ENCODE measurements at places on chromosomes 2 and 18.

- no peak for DNase-seq
Measured at GRCh38 chr18:67735506-67735905, 219.0 kb upstream of the DSEL start.

DNA sequence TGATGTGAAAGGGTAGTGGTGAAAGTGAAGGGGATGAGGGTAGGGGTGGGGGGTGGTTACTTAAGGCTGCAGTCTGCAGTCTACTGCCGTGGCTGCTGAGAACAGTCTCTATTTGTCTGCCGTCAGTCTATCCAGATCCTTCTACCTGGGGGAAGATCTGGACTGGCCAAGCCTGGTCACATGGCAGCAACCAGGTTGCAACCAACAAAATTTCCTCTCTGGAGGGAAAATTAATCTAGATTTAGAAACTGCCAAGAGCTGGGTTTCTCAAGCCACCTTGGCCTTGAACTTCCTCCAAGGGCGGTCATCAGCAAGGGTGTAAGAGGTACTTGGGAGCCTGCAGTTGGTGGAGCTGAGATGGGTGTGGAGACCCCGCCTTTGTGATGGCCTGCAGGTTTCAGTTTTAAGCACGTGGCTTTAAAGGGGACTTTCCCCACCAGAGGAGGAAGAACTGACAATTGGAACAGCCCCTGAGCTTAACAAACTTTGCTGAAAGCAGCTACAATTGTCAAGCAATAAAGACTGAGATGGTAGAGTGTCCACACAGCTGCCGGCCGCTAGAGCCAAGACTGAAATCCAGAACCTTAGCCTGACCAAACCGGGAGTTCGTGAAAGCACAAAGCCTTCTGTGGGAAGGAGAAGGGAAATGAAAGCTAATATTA, 31.4 kb upstream of the KCMF1 start:
- DNase-seq = no peak

DNA sequence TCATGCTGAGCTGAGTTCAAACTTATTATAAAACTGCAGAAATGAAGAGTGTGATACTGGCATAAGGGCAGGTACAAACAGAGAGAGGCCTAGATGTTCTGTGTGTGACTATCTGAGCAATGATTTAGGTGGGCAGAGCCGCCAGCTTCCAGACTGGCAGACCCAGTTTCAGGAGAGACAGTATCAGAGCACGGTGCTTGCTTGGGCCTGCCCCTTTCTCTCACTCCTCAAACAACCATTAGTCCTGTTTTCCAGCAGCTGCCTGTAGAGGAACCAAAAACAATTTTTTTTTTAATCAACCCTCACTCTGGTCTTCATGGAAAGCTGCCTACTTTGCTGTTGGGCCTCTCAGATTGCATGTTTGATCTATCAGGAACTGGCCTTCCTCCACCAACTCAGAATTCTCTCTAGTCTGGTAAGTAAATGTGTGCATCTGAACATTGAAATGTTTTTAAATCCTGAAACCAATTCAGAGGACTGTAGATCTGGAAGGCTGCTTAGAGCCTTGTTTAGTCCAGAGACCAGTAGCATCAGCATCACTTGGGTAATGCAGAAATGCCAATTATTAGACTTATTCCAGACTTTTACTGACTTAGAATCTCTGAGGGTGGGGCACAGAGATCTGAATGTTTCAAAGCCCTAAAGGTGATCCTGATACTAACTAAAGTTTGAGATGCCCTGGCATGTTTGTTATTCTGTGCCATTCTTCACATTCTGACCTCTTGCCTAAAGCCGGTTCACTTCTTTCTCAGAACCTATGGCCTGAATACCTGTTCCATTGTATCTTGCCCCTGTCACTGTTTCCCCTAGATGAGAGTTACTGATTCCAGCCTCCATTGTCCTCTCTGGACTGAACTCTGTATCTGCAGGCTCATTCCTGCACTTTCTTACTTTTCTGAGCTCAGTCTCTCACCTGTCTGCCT, 24.8 kb upstream of the CRIM1 start:
- no peak for DNase-seq

GRCh38 chr2:223114917-223115316, 62.9 kb downstream of the KCNE4 start:
- DNase-seq = no peak

DNA sequence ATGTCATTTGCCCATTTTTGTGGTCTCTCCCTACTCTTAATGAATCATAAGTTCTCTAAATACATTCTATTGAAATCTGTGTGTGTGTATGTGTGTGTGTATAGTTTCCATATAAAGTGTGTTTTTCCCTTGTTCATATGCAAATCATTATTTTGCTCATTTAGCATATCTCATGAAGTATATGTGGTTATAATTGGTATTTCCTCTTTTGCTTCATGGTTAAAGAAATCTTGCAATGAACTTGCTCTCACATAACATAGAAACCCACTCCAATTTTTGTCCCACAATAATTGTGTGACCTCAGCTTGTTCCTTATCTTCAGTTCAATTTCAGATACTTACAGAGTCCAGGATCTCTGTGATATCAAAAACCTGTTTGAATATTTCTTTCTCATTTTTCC, 1.2 kb downstream of the CPO start:
- DNase-seq = no peak

DNA sequence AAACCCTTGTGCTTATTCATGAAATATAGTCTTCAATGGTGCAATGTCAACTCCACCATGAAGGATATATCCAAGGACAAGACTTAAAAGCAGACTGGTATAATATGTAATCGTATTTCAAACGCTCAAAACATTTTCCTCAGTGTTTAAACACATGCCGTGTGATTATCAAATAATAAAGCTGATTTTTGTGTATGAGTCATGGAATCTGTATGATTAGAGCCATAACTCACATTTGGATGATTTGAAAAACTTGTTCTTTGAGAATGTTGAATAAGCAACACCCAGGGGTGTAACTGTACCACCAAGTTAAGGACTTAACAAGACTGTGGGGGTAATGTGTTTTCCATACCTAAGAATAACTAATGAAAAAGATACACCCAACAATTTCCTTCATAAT, 215.3 kb downstream of the STK39 start:
- DNase-seq = no peak

GRCh38 chr2:99977966-99978365, 164.4 kb downstream of the AFF3 start:
- DNase-seq = no peak

- no peak for DNase-seq
Measured at GRCh38 chr2:9222239-9222892, 15.8 kb downstream of the ASAP2 start.

DNA sequence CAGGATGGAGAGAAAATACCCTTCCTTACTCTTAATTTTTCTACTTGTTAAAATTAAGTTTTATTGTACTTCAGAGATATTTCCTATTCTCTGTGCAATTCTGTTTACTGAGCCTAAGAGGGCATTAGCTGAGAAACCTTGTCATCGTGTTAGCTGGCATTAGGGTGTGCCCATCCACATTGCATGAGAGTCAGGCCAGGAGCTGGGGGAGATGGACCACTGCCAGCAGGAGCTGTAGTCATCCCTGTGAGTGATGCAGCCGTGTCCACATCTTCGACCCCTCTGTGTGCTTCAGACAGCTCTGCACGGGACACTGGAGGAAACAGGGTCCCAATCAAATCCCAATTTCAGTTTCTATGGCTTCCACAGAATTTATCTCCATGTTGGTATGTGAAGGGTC, 34.2 kb downstream of the ABCA12 start:
- DNase-seq = no peak

DNA sequence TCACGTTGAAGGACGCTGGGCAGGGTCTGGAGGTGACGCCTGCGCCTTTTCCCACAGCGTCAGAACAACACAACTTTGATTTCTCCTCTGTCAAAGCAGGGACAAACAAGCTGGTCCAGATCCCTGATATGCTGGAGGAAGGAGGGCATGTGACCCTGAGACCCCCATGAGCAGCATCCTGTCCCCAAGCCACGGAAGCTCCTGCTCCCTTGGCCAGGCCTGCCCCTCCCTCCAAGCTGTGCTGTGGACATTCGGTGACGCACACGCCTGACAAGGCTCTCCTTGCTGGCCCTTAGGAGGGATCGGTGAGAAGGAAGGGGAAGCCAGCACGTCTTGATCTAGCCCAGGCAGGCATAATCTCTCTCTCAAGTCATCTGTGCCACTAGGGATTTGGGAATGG, 11.3 kb downstream of the MLPH start:
- DNase-seq = no peak

DNA sequence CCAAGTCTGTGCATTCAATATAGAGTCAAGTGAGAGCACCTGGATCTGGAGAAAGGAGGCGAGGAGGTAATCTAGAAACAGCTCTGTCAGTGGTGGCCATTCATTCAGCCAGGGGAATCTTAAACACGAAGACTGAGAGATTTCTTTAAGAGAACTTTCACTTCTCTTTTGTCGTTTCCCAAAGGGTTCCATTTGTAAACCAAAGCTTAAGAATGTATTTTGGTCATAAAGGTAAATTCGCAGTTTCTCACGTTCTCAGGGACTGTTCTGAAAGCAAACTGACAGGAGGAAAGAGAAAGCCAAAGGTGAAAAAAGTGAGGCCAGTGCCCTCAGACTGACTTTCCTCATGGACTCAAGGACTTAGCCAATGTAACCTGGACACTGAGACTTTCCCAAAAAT, 513.5 kb downstream of the CMPK2 start:
- no peak for DNase-seq

DNA sequence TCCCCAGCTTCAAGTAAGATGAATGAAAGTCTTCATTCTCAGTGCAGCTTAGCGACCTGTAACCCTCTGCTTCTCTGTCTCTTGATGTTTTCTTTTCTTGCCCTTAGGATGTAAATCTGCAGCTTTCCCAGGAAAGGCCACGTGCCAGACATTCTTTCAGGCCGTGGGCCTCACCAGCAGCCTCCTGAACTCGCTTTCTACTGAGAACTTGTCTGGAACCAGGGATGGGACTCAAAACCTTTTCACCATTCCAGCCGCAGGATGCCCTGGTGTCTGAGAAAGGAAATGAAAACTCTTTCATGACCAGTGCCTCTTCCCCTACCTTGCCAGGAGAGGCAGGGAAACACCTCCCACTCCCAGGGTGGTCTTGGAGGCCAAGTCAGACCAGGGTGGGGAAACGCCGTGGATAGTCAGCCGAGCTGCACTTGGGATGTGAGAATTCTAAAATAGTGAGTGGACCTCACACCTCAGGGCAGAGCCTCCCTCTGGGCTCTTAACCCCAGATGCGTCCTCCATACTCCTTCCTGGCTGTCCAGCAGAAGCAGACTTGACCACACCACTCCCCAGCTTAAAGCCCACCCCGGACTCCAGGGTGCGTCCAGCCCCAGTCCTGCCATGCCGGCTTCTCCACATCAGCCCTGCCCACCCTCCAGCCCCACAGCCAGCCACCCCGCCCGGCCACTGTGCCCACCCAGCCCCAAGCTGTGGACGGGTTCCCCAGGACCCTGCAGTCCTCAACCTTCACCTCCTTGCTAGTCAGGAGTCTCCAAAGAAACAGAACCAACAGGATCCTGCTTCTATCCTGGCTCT, 115.5 kb downstream of the TWIST2 start:
- DNase-seq = no peak

Data from NCI-H1417 (cell line).